ENCODE measurements at places on chromosomes 4 and X.

DNA sequence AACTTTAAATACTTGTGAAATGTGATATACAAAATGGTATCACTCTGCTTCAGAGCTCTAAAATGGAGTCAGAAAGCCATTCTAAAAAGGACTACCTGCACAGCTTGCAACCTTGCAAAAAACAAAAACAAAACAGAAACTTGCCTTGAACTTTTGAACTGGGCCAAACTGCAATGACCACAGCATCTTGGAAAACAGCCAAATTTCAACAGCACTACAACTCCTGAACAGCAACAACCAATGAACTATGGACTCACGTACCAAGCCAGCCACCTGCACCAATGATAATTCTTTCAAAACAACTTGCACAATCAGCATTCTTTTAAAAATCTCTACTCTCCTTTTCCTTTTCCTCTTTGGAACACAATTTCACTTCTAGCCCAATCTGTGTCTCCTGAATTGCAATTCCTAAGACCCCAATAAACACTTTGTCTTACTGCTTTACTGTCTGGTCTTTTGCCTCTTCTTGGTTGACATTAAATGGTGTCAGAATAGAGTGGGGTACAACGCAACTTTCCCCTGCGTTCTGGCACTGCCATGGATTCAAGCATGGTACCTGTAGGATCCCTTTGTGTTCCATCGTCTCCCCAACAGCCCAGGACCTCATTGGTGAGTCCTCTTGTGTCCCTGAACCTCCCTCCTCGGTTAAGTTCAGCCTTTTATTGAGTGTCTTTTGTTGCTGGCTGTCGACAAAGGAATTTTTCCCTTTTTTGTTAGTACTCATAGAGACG, 35.7 kb upstream of the FMR1 start:
- no peak for DNase-seq

DNA sequence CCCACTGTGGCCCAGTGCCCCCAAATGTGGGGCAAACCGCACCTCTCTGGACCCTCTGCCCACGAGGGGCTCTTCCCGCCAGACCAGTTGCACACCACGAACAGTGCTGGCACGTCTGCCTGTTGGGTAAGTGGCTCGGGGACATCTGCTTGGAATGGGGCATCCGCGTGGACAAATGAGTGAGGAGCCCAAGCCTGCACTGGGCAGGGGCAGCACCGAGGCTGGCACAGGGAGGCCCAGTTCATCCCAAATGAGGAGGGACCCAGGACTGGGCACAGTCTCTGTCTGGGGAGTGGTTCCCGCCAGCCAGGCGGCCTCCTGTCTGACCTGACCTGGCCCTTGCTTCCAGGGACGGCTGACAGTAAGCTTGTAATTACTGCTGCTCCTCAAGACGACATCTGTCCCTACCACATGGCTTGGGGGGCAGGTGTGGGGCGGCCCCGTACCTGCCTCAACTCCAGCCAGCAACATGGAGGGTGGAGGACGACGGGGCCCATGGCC, 3.2 kb downstream of the SPON2 start:
- DNase-seq, result no peak

DNA sequence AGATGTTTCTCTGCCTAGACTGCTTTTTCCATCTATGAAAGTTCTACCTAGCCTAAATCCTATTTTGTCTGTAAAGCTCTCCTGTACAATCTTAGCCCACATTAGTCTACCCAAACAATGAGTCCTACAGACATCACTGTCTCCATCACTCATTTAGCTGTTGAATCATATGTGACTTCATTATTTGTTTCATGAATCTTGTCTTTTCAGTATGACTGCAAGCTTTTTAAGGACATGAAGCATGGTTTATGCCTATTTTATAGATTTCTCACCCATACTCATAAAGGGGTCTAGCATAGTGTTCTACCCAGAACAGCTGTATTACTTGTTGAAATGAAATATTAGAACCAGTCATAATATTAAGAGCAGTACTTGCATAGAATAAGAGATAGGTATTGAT, 13.0 kb downstream of the AMMECR1 start:
- DNase-seq, result no peak

- no peak for DNase-seq
These were observed 68.1 kb downstream of the TMEM164 start for GRCh38 chrX:110070970-110071369.

GRCh38 chrX:10450959-10451355, 169.4 kb downstream of the MID1 start:
- DNase-seq, result no peak

DNA sequence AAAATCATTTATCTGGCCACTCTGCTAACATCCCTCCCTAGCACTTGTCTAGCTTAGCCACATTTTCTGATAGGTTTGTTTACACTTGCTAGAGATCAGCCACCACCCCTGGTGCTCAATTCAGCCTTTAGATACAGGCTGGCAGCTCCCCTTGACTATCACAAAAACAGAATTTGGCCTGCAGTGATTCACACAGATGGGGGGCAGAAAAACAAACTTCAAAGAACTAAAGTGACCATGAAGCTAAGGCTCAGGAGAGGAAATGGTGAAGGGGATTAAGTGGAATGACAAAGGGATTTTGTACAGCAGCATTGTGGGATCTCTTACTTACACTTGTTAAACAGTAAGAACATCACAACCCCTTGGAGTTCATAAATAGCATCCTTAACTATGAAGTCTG, 1718.0 kb upstream of the PCDH7 start:
- DNase-seq, result no peak

GRCh38 chr4:24768006-24768405, 27.4 kb upstream of the SOD3 start:
- no peak for DNase-seq

DNA sequence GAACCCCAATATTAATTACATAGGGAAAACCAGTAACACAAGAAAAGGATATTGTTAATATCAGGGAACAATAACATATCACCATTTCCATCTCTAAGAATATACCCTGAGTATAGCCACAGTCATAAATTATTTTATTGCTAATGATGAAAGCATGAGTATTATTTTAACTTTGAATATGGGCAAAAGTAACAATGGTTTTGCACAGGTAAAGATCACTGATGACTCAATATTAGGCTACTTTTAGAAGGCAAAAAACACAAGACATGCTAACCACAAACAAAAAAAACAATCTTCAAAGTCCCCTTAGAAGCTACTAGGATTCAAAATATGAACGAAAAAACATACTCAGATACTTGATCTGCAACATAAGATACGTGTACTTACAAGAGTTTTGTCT, 36.5 kb downstream of the THOC2 start:
- DNase-seq, result no peak

DNA sequence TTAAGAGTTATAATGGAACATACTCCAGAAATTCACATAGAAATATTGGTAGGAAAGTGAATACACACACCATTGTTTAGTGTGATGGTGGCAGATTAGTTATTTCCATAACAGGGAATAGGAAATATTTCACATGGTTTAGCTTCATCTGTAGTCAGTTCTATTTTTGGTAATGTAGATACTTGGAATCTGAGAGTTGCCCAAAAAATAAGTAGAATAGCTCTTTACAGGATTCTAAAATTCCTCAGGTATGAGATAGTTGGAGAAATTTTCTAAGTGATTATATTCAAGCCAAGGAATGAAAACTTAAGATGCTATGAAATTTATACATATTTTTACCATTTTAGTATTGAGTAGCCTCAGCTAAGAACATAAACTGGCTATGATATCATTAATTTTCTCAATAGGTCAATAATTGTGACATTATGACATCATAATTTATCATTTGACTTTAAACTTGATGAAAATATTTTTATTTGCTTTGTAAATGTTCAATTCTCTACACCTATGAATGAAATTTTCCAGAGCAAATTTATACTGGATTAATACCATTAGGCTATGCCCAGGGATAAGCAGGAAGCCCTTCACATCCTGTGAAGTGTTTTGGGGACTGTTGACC, 35.8 kb downstream of the CPEB2 start:
- DNase-seq, result no peak

DNA sequence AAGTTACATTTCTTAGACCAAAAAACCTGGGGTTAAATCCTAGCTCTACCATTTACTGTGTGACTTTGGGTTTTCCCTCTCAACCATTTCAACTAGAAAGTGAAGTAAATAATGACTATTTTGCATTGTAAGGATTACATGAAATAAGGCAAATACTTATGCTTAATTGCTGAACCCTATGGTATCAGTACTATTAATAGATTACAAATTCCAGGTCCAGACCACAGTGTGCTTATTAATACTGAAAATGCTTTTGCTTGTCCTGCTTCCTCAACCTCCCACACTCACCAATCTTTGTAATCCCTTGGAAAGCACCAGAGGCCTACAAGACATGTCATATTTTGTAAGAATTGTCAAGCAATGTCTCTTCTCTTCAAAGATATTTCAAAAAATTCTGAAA, 456.5 kb downstream of the SPOCK3 start:
- no peak for DNase-seq

- no peak for DNase-seq
These were observed 105.6 kb downstream of the EFNB1 start for GRCh38 chrX:68934421-68934820.

- no peak for DNase-seq
These were observed 94.5 kb downstream of the RS1 start for GRCh38 chrX:18577400-18577799.

GRCh38 chr4:123110685-123111084, 188.3 kb upstream of the NUDT6 start:
- no peak for DNase-seq

DNA sequence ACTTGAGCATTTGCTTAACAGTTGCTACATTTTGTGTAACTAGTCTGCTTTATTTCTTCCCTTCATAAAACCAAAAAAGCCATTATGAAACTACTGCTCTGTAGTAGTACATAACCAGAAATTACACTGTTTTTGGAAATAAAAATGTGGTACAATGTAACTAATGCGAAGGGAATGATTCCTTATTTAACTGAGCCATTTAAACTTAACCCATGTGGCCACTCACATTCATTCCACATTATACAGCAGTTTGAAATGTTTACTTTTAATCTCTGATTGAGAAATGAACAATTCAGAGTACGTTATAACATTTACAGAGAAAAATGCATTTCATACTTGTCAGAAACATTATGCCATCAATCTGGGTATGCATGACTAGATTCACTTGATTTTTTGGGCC, 94.2 kb downstream of the NYX start:
- no peak for DNase-seq

DNA sequence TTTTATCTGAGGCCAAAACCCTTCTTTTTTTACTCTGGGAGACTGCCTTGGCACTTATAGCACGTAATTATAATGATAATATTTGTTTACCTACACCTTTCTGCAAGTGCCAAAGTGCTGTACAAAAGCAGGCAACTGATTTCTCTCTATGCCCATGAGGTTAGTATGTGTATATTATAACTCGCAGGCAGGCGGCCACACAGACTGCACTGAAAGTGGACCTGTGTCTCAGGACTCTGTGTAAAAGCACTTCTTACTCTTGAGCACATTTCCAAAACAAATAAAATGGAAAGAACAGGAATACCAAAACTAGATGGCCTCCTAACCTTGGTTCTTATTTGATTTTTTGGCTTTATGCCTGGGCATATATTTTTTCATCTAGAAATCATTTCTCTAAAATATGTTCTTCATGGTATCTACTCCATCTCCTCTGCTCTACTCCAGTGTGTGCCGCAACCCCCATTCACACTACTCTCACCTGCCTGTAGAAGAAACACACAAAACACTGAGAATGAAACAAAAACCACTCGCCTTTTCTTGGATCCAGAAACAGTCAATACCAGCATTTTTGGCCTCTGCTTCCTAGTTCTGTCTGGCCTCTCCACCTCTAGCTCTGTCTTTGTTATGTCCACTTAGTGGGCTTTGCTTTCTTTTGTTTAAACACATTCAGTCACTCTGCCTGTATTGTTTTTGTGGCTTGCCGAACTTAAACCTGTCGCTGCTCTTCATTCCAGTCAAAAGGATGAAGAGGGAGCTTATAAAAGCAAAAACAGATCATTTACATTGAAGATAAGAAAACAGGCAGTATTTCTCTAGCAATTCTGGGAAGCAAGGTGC, 934.5 kb upstream of the TENM3 start:
- no peak for DNase-seq

All from stimulated activated CD4-positive, alpha-beta T cell treated with anti-CD3 and anti-CD28 coated beads, Interleukin-15, amount 100 ng/mL, for 48 hours (primary cell).